ENCODE measurements at places on chromosomes 12 and 14. TPM values are rescaled to one million over a fixed set of nuclear protein-coding genes. Genes with fewer than 3 reads are reported as not detected.

PTPRB gene
- total RNA-seq, result not detected

TESPA1 gene
- 65.9 TPM for total RNA-seq

CCDC196 gene
- not detected for total RNA-seq

EXOC3L4 gene
- total RNA-seq, result not detected
